CD4-positive, CD25-positive, alpha-beta regulatory T cell (primary cell): ENCODE measurements at places on chromosomes 13 and 19. TPM values are rescaled to one million over a fixed set of nuclear protein-coding genes. Genes with fewer than 3 reads are reported as not detected.

GRCh38 chr13:29589967-29590366, 5.5 kb downstream of the SLC7A1 start:
- no peak overlapping the region for H3K27ac ChIP-seq
- no peak overlapping the region for H3K4me3 ChIP-seq
- H3K27me3 ChIP-seq: no peaks in the 10 kb centered on the region
- peaks cover 2% of the 10 kb centered on the region for H3K36me3 ChIP-seq
- DNase-seq: no peak
- peaks cover 26% of the 10 kb centered on the region for H3K4me1 ChIP-seq

KLC3 gene
- 0.54 TPM for total RNA-seq

GRCh38 chr13:40410315-40410714, 256.1 kb downstream of the FOXO1 start:
- H3K27ac ChIP-seq: no peak overlapping the region
- H3K4me1 ChIP-seq: no peaks in the 10 kb centered on the region
- H3K4me3 ChIP-seq: no peak overlapping the region
- no peak for DNase-seq

KLK4 gene
- total RNA-seq: not detected

DNA sequence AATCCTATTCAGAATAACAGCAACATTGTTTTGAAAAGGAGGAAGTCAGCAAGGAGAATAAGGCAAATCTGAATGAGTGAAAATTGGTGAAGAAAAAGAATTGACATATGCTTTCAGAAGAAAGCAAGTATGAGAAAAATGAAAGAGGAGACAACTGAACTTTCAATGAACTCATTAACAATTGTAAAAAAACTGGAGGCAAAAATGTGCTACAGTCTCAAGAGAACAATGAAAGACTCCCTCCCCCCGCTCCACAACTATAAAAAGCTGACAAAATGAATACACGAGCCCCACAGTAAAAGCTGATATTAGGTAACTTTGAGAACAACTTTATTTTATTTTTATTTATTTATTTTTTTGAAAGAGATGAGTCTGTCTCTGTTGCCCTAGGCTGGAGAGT, 373.1 kb downstream of the DIAPH3 start:
- no peaks in the 10 kb centered on the region for H3K4me1 ChIP-seq
- DNase-seq: no peak
- H3K27ac ChIP-seq: no peak overlapping the region
- H3K36me3 ChIP-seq: no peaks in the 10 kb centered on the region
- no peaks in the 10 kb centered on the region for H3K27me3 ChIP-seq
- H3K4me3 ChIP-seq: no peak overlapping the region

GRCh38 chr19:48578891-48579290, 26.9 kb downstream of the SULT2B1 start:
- DNase-seq: no peak
- no peak overlapping the region for H3K4me3 ChIP-seq
- H3K36me3 ChIP-seq: no peaks in the 10 kb centered on the region
- H3K27me3 ChIP-seq: no peaks in the 10 kb centered on the region

DNA sequence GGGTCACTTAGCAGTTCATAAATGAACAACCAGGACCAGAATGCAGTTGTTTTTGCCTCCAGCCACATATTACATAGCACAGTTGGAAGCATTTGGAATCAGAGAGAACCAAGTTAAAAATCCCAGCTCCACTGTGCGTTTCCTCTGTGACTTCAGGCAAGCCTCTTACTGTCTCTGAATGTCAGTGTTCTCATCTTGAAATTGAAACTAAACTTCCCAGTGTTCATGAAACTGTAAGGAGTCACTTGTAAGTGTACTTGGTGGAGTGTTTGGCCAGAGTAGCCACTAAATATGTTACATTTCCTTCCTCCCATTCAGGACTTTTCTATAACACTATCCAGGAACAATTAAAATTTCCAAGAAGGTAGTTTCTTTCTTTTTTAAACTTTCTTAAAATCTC, 276.8 kb downstream of the KCNRG start:
- no peaks in the 10 kb centered on the region for H3K36me3 ChIP-seq
- no peaks in the 10 kb centered on the region for H3K27me3 ChIP-seq
- H3K4me1 ChIP-seq: no peaks in the 10 kb centered on the region
- H3K27ac ChIP-seq: no peak overlapping the region

GRCh38 chr19:35992907-35993765, 1.9 kb upstream of the SDHAF1 start:
- H3K27ac ChIP-seq: no peak overlapping the region
- H3K27me3 ChIP-seq: no peaks in the 10 kb centered on the region
- no peak for DNase-seq
- H3K36me3 ChIP-seq: peaks cover 5% of the 10 kb centered on the region
- peaks cover 23% of the 10 kb centered on the region for H3K4me1 ChIP-seq
- no peak overlapping the region for H3K4me3 ChIP-seq

PEAK3 gene
- not detected for total RNA-seq

DNA sequence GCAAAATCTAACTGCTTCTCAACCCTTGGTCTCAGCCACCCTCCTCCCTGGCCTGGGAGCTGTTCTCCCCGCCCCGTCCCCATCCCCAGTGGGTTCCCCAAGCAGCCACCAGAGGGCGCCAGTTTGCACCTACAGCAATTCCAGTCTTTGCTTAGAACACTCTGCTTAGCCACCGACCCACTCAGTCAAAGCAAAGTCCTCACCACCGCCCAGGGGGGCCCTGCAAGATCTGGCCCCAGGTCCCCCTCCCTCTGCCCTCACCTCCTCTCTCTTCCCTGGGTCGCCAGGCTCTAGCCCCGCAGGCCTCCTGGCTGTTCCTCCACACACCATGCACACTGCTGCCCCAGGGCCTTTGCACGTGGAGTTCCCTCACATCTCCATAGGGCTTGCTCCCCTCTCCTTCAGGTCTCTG, 12.4 kb downstream of the TMEM143 start:
- no peaks in the 10 kb centered on the region for H3K27me3 ChIP-seq
- no peak overlapping the region for H3K27ac ChIP-seq
- no peaks in the 10 kb centered on the region for H3K36me3 ChIP-seq
- peak; percentile 72 for DNase-seq
- H3K4me1 ChIP-seq: no peaks in the 10 kb centered on the region

DNA sequence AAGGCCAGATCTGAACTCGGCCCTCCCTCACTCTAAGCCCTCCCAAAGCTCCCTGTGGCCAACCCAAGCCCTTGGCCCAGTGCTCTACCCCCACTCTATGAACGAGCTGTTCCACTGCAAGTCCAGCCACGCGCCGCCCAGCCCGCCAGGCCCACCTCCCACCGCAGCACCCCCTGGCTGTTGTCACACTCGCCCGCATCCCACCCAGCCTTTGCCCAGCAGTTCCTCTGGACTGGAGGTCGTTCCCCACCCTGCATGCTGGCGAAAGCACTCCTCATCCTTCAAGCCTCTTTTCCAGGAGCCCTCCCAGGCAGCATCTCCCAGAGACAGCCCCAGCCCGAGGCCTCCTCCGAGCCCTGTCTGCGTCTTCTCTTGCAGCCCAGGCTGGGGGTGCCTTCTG, 33.1 kb upstream of the ONECUT3 start:
- no peak overlapping the region for H3K27ac ChIP-seq
- DNase-seq: no peak
- no peak overlapping the region for H3K4me3 ChIP-seq
- H3K4me1 ChIP-seq: no peaks in the 10 kb centered on the region
- H3K27me3 ChIP-seq: peaks cover 8% of the 10 kb centered on the region

TSSK6 gene
- 6.2 TPM for total RNA-seq

DNA sequence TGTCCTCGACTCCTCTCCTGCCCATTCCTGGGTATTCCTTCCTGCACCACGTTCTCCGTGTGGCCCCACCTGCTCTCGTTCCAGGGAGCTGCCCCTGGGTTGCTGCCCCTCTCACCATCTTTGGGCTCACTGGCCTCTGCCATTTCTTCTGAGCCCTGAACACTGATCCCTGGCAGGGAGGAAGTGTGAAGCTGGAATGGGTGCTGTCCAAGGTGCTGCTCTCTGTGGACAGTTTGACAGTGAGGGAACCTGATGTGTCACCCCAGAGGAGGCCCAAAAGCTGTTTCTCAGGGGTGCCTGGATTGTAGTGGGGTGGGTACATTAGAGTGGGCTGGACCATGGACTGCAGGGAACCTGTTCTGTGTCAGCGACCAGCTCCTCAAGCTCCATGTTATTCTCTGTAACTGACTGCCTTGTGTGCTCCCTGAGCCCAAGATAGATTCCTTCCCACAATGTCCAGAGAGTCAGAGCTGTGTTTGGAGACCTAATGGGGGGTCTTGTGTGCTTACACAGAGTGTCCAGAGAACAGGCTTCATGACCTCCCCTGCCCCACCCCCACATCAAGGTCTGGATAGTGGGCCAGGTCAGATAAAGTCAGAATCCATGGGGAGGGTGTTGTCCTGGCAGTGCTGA, 7.2 kb upstream of the CEACAM8 start:
- H3K27me3 ChIP-seq: peaks cover 18% of the 10 kb centered on the region
- no peak overlapping the region for H3K4me3 ChIP-seq
- no peaks in the 10 kb centered on the region for H3K4me1 ChIP-seq

ZNF566 gene
- 7.9 TPM for total RNA-seq

SMIM44 gene
- total RNA-seq: not detected

PSG6 gene
- total RNA-seq: 0.37 TPM

SLC1A6 gene
- 0.59 TPM for total RNA-seq

PDX1 gene
- total RNA-seq: not detected

- no peaks in the 10 kb centered on the region for H3K27me3 ChIP-seq
- H3K4me3 ChIP-seq: no peak overlapping the region
- no peaks in the 10 kb centered on the region for H3K4me1 ChIP-seq
Measured at GRCh38 chr13:42532561-42533335, 41.2 kb upstream of the TNFSF11 start.

DNA sequence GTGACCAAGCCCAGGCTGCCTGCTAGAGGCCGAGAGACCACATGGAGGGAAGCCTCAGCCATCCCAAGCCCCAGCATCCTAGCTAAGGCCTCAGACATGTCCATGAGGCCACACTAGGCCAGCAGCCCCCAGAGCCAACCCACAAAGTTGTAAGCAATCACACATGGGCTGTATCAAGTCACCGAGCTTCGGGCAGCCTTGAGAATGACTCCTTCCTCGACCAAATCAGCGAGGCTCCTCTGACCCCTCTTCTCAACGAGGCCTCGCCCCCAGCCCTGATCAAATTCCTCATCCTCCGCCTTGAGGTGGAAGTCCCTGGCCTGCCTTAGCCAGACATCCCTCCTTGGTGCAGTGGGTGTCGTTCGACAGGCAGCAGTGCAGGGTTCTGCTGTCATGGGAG, 1.9 kb upstream of the SPACA7 start:
- H3K27ac ChIP-seq: no peak overlapping the region
- no peaks in the 10 kb centered on the region for H3K27me3 ChIP-seq
- no peaks in the 10 kb centered on the region for H3K36me3 ChIP-seq
- DNase-seq: no peak

- H3K4me1 ChIP-seq: no peaks in the 10 kb centered on the region
- no peaks in the 10 kb centered on the region for H3K36me3 ChIP-seq
- H3K27ac ChIP-seq: no peak overlapping the region
- H3K27me3 ChIP-seq: no peaks in the 10 kb centered on the region
Measured at GRCh38 chr13:60288569-60288968, 108.5 kb upstream of the TDRD3 start.

DNA sequence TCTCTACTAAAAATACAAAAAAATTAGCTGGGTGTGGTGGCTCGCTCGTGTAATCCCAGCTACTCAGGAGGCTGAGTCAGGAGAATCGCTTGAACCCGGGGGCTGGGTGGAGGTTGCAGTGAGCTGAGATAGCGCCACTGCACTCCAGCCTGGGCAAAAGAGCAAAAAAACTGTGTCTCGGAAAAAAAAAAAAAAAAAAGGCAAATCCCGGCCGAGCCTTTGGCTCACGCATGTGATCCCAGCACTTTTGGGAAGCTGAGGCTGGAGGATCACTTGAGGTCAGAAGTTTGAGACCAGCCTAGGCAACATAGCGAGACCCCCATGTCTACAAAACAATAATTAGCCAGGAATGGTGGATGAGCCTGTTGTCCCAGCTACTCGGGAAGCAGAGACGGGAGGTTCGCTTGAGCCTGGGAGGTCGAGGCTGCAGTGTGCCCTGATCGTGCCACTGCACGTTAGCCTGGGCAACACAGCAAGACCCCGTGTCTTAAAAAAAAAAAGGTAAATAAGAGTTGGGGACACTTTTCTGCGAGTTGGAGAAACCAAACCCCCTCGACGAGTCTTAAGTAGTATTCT, 574 bp upstream of the GPX4 start:
- H3K27me3 ChIP-seq: no peaks in the 10 kb centered on the region
- H3K4me1 ChIP-seq: peaks cover 45% of the 10 kb centered on the region
- H3K4me3 ChIP-seq: no peak overlapping the region
- no peak for DNase-seq

GRCh38 chr13:67186995-67187569, 43.1 kb downstream of the PCDH9 start:
- no peaks in the 10 kb centered on the region for H3K36me3 ChIP-seq
- H3K27ac ChIP-seq: no peak overlapping the region
- no peaks in the 10 kb centered on the region for H3K4me1 ChIP-seq
- no peak for DNase-seq

- H3K4me3 ChIP-seq: no peak overlapping the region
- H3K27me3 ChIP-seq: peaks cover 21% of the 10 kb centered on the region
Measured at GRCh38 chr13:73061473-73061872, 2.7 kb downstream of the KLF5 start.

DNA sequence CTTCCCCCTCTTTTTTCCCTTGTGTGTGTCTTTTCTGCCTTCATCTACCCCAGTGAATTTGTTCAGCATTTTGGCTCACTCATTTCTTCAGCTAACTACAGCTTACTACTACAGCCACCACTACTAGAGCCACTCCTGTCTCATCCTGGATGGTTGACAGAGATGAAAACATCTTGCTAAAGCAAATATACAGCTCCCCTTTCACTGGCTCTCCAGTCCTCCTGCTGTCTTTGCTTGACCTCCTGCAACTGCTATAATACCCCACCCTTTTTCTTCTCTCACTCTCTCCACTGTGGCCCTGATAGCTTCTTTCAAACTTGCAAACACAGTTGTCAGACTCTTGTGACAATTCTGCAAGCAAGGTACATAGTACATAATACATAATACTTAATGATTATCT, 523.6 kb downstream of the DCT start:
- no peaks in the 10 kb centered on the region for H3K27me3 ChIP-seq
- H3K36me3 ChIP-seq: no peaks in the 10 kb centered on the region
- H3K27ac ChIP-seq: no peak overlapping the region
- no peaks in the 10 kb centered on the region for H3K4me1 ChIP-seq
- DNase-seq: no peak
- H3K4me3 ChIP-seq: no peak overlapping the region
